ENCODE measurements at places on chromosomes 6 and 20.

- no peak for DNase-seq
Observed at GRCh38 chr6:90338409-90338808, 41.8 kb upstream of the BACH2 start.

DNA sequence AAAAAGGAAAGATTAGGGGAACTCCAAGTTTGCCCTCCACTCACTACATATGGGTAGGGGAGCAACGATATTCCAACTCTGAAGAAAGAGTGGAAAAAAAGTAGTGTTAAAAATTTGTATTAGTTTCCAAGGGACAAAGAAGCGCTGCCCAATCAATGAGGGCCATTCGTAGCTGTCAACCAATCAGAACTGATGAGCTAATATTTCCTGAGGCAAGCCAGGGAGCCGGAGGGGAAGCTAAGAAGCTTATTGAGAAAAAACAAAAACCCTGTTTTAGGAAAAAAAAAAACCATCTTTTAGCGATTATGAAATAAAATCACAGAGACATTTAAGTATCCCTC, 59.5 kb downstream of the TRIM38 start:
- no peak for DNase-seq

DNA sequence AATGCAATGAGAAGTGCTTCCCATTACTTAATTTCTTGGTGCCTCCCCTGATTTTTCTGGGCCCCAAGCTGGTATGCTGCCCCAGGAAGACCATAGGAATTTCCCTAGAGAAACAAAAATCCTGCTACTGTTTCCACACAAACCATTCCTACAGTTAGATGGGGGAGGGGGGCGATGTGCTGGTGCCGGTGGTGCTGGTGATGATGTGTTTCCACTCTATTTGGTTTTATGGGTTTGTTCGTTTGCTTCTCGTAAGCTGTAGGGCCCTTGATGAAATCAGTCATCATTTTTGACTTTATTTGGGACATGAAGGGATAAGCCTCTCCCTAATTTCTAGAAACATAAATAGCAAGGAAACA, 105.1 kb downstream of the MKKS start:
- no peak for DNase-seq

- DNase-seq, result no peak
Observed at GRCh38 chr6:88810701-88811100, 152.7 kb downstream of the RNGTT start.

- DNase-seq, result no peak
Observed at GRCh38 chr6:64256483-64256882, 620.9 kb downstream of the PHF3 start.

DNA sequence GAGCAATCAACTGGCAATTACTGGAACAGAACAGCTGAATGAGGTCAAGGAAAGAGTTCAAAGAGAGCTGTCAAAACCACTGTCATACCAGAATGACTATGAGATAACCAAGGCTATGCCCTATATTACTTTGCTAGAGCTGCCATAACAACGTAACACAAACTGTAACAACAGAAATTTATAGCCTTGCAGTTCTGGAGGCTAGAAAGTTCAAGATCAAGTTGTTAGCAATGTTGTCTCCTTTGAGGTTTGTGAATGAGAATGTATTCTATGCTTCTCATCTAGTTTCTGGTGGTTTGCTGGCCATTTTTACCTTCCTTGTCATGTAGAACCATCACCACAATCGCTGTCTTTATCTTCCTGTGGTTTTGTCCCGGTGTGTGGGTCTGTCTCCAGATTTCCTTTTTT, 1323.0 kb upstream of the GJE1 start:
- no peak for DNase-seq

DNA sequence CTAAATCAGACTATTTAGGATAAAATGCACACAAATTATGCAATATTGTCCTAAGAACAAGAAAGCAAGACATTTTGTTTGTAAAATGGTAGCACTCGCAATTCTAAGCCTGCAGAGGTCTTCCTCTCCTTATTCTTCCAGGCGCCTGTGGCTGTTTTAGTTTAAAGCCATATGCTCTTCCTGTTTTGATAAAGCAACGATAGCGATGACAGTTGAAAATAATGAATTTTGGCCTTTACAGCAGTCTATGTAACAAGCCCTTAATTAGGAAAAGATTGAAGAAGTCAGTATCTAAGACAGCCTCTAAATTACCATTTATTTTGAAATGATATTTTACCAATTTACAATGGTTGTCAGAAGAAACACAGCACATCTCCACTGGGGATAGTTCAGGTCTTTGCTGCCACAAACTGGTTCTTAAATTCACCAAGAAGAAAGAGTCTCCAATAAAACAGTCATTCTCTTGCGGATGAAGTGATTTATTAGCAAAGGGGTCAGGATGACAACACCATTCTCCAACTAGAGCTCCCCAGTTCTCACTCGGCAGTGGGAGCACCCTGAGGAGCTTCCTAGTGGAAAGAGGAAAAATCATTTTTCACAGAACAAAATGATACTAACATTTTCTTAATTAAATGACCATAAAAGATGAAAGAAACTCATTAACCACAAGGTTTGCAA, 21.4 kb downstream of the UBE3D start:
- no peak for DNase-seq

GRCh38 chr6:143507358-143508145, 4.0 kb downstream of the FUCA2 start:
- DNase-seq, result no peak

GRCh38 chr20:47067776-47068175, 173.1 kb downstream of the EYA2 start:
- DNase-seq, result no peak

DNA sequence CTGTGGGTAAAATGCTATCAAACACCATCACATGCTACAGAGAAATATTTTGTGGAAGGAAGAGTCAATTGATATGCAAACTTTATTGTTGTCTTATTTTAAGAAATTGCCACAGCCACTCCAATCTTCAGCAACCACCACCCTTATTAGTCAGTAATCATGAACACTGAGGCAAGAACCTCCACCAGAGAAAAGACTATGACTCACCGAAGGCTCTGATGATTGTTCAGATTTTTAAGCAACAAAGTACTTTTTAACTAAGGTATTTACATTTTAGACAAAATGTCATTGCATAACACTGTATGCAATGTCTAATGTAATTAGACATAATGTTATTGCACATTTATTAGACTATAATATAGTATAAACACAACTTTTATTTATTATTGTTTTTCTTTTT, 26.2 kb upstream of the MMP24 start:
- DNase-seq, result no peak

DNA sequence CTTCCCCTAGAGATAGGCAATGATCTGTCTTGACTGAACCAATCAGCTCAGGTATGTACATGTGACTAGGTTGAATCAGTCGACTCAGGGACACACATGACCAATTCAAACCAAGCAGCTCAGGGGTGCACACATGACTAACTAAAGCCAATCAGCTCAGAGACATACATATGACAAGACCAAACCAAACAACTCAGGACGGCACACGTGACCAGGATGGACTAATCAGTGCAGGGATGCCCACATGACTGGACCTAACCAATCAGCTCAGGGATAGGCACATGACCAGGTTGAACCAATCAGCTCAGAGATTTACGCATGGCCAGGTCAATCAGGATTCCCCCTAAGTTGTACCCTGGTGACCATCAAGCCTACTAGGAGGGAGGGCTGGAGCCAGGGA, 310.3 kb downstream of the CDH26 start:
- DNase-seq, result no peak

GRCh38 chr6:155186052-155186658, 77.7 kb upstream of the CLDN20 start:
- DNase-seq, result peak; percentile 18

- no peak for DNase-seq
Observed at GRCh38 chr20:54346276-54346675, 129.1 kb upstream of the DOK5 start.

DNA sequence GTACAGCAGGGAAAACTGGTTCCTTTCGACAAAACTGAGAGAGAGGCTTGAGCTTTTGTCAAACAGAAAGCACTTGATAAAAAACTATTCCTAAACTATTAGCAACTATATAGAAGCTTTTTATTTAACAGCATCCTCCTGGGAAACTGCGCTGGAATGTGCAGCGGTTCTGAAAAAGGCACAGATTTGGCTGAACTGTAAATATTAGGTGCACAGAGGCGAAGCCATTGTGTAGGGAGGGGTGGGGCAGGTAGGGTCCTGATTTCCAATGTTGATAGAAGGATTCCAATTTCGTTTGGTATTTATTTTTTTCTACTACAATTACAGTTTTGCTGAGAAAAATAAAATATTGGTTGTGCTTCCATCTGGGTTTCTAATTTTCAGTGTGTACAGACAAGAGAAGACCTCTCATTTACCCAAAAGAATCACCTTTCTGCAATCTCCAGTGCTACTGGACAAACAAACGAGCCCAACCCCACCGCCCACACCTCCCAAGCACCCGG, 698 bp upstream of the SH3BGRL2 start:
- DNase-seq, result no peak

DNA sequence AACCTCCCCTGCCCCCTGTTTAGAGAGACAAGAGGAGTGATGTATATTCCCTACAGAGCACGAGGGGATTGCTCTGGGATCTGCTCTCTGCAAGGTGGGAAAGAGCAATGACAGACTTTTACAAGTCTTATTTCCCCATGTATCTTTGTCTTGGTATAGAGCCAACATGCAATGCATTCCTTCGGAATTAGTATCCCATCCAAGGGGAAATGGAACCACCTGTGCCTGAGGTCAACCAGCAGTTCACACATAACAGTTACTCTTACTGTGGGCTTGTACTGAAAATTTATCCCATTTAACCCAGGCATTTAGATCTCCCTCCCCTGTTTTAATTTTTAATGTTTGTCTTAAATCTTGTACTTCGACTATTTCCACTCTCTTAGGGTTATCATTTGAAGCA, 250.4 kb downstream of the C6orf118 start:
- DNase-seq, result no peak

DNA sequence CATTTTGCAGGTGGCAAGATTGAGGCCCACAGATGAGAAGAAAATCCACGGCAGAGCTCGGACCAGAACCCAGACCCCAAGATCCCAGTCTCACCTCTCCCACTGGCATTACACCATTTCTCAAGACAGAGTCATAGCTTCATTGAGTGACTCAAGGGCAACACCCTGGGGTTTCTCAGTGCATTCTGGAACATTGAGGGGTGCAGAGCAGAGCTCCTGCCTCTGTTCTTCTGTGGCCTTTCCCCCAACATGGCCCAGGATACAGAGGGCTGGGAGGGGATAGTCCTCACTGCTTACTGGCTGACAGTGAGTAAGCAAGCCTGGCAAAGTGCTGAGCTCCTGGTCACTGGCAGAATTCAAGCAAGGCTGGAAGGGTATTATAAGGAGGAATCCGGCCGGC, 74.0 kb downstream of the MDGA1 start:
- DNase-seq, result no peak

DNA sequence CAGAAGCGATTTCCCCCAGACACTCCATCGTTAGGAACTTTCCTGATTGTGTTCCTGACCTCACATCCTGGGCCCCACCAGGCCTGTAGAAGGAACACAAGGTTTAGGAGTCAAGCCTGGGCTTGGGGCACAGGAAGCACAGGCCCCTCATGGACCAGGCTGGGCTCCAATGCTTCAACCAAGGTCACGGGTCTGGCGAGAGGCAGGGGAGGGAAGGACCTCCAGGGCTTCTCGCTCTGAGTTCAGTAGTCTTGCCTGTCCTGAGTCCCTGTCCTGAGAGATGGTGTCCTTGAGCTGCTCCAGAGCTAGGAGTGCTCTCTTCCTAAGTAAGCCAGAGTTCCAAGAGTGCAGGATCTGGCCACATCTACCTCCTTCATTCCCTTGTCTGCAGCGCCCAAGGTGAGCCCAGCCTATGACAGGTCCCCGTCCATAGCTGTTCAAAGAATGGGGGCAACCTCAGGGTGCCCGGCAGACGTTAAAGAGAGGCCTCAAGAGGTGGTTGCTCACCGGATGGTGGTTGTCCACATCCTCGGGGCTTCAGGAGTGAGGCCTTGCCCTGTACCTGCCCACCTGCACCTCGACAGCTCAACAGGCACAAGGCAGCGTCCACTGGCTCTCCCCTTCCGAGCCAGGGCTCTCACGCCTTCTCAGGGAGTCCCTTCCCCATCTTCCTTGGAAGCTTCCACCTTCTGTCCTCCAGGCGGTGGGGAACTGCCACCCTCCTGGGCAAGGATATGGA, 1.6 kb upstream of the TUBB1 start:
- DNase-seq, result no peak

GRCh38 chr6:98747273-98747672, 87.1 kb upstream of the POU3F2 start:
- no peak for DNase-seq

GRCh38 chr6:17212546-17213371, 68.4 kb upstream of the RBM24 start:
- no peak for DNase-seq

DNA sequence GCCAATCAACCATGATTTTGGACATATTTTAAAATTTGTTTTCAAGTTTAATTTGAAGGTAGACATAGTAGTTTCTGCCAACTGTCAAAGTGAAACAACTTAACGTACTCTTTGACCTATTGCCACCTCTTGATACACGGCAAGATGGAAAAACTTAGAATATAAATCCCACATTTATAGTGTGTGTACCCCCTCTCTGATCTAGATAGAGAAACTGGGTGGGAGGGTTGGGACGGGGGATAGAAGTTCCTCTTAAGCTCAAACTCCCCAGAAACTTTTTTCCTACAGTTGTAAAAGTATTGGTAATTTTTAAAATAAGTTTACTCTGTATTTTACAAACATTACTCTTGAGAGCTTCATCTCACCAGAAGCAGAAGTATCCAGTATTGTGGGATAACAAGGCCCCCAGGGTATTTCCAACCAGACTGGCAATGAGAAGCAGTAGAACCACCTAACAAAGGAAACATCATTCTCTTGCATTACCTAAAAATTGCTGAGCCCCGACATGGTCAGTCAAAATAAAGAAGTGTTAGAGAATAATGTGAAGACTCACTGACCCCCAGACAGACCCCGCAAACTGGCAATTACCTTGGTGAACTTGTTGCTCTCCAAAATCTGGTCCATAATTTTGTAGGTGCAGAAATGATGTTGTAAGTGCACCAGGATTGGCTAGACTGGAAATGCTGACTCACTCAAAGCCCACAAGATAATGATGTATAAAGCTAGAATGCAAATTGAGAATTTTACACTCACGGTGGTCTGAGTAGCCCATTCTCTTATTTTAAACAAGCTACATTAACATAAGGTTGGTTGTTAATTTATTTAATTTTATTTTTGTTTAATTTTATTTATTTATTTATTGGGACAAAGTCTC, 74.7 kb upstream of the TNFAIP3 start:
- DNase-seq, result no peak

- no peak for DNase-seq
Observed at GRCh38 chr6:167995302-167995701, 2.2 kb upstream of the KIF25 start.

DNA sequence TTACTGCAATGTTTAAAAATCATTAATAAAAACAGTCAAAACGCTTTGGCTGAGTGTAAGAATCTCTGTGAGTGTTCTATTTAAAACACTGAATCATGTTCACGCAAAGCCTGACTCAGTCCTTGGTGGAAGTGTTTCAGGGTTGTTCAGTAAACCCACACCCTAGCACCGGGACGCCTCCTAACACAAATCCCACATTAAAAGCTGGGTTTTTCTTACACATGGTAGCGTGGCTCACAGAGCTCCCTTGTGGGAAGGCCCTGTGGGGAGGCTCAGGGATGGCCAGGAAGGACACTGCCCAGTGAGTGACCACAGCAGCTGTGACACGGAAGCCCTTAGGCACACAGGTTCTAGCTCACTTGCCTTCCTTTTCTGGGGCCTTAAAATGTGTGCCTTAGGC, 80.2 kb downstream of the GMPR start:
- no peak for DNase-seq
